Calu3 (cell line): ENCODE measurements at places on chromosomes 16 and 17.

GRCh38 chr17:29363716-29364115, 26.4 kb upstream of the TAOK1 start:
- DNase-seq = no peak

DNA sequence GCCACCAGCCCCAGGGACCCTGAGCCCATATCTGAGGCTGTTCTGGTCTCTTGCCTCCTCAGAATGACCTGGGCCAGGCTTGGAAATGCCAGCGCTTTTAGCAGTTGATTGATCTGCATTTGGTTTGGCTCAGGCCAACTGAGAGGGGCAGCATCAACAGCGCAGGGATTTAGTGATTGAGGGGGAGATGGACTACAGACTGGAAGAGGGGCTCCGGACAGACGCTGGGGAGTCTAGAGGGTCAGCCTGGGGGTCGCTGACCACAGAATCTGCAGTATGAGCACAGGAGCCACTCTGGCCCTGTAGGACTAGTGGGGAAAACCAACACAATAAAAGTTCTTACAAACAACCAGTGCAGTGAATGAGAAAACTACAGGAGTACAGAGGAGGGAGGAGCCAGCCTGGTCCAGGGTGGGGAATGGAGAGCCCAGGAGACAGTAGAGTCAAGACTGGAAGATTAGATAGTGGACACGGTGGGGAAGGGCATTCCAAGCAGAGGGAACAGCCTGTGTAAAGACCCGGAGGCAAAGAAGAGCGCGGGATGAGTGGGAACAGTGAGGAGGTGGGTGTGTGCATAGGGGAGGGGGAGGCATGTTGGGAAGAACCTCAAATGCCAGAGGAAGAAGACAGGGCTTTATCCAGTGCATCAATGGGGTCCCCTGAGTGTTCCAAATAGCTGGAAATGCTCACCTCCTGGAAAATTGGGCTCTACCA, 128.9 kb downstream of the MRM1 start:
- no peak for DNase-seq

GRCh38 chr17:82593590-82594087, 54.6 kb downstream of the WDR45B start:
- DNase-seq = no peak

GRCh38 chr16:21283521-21284289, 5.6 kb upstream of the CRYM start:
- peak; percentile 65 for DNase-seq

GRCh38 chr17:72661945-72662826, 430.3 kb downstream of the SLC39A11 start:
- no peak for DNase-seq

GRCh38 chr16:57504001-57504400, 17.7 kb upstream of the DOK4 start:
- DNase-seq = no peak

GRCh38 chr17:27578718-27579085, 52.3 kb upstream of the LGALS9 start:
- DNase-seq = no peak

GRCh38 chr16:1102921-1103635, 7.0 kb upstream of the C1QTNF8 start:
- peak; percentile 84 for DNase-seq

GRCh38 chr16:65672960-65673359, 551.1 kb upstream of the CDH11 start:
- DNase-seq = no peak

- DNase-seq = no peak
Measured at GRCh38 chr17:50111673-50112655, 16.8 kb downstream of the PDK2 start.

GRCh38 chr17:71636644-71637043, 484.2 kb upstream of the SOX9 start:
- DNase-seq = no peak
